HCEC 1CT (cell line): ENCODE measurements at places on chromosomes 2 and 18.

DNA sequence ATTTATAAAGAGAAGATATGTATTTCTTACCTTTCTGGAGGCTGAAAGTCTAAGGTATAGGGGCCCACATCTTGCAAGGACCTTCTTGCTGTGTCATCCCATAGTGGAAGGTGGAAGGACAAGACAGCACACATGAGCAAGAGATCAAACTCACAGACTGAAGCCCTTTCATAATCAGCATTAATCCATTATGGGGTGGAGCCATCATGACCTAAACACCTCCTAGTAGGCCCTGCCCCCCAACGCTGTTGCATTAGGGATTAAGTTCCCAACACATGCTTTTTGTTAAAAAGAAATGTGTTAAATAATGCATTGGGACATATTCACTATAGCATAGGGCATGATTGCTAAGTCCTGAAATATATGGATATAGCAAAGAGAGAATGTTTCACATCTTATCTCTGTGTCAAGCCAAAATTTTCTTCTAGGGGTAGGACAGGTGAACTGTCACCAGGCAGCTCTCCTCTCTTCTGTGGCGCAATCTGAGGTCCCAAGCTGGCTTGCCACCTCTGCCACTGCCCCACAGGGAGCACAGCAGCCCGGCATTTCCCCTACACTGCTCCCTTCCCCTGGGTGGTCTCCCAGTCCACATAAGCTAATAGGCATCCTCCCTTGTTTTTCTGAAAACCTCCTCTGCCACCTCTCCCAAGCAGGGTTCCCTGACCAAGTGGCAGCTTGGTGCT lies 8.3 kb upstream of the CTIF start:
- no peak for DNase-seq

GRCh38 chr2:174836377-174836994 lies 72.2 kb upstream of the CHRNA1 start:
- peak; percentile 96 for DNase-seq

DNA sequence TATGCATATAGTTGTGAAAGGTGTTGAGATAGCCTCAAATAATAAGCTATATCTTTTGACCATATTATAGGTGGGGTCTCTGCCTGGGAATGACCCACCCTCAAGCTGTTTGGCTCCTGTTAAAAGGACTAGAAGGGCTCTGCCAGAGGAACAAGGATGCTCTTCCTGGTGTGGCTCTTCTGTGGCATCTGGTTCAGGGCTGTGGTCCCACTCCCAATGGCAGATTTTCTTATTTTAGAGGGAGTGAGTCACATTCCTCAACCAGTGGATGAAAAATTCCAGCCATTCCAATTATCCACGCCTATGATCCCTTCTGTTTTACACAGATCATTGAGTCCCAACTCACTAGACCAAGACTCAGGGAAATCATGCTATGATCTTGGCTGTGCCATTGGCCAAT lies 119.9 kb downstream of the PARD3B start:
- peak; percentile 82 for DNase-seq

DNA sequence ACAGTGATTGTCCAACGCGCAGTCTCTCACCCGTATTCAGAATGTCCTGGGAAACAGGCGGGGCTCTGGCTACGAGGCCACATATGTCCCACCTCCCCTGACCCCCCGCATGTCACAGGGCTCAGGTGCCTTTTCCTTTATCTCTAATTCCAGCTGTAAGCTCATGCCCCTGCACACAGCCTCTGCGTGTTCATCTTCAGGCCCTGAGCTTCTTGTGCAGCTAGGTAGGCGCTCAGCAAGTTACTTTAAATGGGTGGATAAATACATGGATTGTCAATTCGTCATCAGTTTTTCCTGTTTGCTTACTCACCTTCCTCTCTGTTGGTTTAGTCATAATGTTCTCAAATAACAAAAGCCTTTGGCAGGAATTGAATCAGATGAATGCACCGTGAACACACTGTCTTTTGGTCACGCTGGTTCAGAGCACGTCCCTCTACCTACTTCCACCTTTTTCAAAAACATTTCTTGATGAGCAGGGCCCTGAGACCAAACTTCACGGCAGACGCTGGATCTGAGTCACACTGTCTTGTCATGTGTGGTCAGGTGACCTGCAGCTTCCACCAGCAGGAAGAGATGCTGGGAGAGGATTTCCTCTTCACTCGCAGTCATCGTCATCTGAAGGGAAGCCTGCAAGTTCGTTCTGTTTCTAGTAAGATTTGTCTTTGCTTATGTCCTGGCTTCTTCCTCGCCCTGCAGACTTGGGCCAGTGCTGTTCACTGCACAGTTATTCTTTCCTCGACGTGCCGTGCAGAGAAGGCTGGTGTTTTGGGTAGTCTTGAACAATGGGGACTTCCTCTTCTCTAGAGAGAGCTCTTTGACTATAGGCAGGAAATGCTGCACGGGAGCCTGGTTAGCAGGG lies 138.1 kb downstream of the PTGR3 start:
- DNase-seq = peak; percentile 87

DNA sequence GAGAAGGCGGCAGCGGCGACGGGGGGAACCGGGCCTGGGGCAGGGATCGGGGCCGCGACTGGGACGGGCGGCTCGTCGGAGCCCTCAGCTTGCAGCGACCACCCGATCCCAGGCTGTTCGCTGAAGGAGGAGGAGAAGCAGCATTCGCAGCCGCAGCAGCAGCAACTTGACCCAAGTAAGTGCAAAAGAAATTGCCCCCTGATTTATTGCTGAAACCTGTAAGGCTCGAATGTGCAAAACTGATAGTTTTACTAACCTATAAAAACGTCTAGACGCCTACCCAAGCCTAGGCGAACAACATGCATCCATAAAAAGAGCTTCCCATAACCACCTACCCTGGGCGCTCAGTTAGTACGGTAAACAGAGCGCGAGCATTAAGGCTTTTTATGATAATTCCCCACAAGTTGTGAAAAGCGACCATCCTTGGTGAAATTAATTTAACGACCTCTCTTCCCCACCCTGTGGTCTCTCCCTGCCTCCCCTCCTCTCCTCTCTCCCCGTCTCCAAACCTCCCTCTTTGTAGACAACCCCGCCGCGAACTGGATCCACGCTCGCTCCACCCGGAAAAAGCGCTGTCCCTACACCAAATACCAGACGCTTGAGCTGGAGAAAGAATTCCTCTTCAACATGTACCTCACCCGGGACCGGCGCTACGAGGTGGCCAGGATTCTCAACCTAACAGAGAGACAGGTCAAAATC lies 1.0 kb downstream of the HOXD9 start:
- DNase-seq = no peak
